ENCODE measurements at places on chromosomes 6 and 20.

DNA sequence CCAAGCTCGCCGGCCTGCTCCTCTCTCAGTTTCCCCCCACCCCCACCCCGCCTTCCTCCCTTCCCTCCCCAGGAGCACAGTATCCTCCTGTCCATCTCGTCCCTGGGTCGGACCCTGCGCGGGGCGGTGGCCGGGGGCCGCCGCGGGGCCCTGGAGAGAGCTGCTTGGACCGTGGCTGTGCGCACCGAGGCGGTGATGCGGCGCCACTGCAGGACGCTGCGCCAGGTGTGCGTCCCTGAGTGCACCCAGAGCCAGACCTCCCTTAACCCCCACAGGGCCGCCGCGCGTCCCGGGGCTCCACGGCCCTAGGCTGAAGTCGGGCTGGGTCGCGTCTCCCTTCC lies 2.2 kb downstream of the C20orf204 start:
- DNase-seq: no peak

- DNase-seq: no peak
Measured at GRCh38 chr20:36217226-36217625, 19.1 kb upstream of the AAR2 start.

GRCh38 chr6:40989204-40990169 lies 49.5 kb downstream of the UNC5CL start:
- DNase-seq: no peak

- DNase-seq: peak; percentile 45
Measured at GRCh38 chr6:43608310-43608763, 20.7 kb downstream of the GTPBP2 start.

- DNase-seq: no peak
Measured at GRCh38 chr6:100614386-100614785, 149.7 kb upstream of the SIM1 start.

DNA sequence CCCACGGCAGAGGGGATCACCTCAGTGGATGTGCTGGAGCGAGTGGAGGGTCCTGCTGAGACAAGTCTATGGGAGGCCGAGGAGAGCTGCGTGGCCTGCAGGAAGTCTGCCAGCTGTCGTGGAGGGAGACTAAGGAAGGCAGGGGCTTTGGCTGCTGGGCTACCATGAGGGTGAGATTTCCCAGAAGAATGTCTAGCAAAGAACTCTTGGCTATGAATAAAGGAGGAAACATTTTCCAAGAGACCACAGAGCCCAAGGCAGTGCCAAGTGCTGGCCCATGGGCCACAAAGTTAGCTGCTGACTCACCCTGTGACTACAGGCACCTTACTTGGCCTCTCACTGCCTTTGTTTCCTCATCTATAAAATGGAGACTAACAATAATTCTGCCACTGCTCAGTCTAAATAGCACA lies 73.4 kb downstream of the PRDM1 start:
- no peak for DNase-seq

- DNase-seq: peak; percentile 31
Measured at GRCh38 chr6:44304282-44305199, 8.6 kb downstream of the AARS2 start.

DNA sequence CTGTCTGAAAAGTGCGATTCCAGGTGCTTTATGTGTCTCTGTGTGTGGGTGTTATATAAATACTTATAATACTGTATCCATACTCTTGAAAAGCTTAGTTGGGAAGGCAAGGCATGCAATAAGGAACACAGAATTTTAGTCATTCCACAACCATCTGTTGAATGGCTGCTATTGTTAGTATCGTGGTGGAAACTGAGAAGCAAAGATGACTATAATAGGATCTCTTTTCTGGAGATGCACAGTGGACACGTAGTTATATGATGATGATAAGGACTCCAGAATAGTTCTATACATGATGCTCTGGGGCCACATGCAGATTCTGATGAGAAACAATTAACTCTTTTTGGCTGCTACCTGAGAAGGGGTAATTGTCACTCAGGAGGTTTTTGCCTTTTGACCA lies 25.2 kb downstream of the ESR1 start:
- DNase-seq: no peak

DNA sequence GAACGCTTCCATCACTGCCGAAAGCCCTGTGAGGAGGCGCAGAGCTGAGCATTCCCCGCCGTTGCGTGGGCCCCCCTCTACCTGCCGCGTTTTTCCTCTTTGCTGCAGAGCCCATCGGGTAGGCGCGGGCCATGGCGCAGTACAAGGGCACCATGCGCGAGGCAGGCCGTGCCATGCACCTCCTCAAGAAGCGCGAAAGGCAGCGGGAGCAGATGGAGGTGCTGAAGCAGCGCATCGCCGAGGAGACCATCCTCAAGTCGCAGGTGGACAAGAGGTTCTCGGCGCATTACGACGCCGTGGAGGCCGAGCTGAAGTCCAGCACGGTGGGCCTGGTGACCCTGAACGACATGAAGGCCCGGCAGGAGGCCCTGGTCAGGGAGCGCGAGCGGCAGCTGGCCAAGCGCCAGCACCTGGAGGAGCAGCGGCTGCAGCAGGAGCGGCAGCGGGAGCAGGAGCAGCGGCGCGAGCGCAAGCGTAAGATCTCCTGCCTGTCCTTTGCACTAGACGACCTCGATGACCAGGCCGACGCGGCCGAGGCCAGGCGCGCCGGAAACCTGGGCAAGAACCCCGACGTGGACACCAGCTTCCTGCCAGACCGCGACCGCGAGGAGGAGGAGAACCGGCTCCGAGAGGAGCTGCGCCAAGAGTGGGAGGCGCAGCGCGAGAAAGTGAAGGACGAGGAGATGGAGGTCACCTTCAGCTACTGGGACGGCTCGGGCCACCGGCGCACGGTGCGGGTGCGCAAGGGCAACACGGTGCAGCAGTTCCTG lies 693 bp downstream of the FAM50B start:
- DNase-seq: peak; percentile 12

DNA sequence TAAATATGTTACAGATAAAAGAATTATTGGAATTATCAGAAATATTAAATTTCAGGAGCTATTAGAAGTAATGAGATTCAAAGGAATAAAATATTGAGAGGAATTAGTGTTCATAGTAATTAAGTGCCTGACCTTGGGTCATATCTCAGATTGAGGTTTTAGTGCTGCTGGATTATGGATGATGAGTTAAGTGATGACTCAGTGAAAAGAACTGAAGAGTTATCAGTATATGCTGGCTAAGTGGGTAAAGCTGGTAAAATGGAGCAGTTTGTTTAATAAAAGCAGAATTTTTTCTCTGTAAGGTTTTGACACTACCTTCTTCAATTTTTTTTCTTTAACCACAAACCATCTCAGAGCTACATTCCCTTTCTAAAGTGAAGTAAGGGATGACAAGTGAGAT lies 206.7 kb downstream of the MANEA start:
- DNase-seq: no peak

DNA sequence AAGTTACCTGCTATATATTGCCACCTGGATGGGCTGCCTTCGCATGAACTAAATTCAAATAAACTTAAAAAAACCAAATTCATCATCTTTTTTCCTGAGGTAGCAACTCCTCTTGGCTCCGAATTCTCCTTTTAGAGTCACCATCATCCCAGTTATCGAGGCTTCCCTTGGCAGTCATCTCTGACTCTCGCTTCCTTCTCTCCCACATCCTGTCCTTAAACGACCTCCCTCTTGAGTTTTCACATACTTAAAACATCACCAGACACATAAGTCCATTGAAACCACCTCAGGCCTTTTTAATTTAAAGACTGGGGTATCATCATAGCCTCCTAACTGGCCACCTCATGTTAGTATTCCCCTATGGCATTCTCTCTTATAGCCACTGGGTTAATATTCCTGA lies 296.1 kb upstream of the FLRT3 start:
- no peak for DNase-seq

GRCh38 chr6:11423072-11423471 lies 114.5 kb upstream of the TMEM170B start:
- no peak for DNase-seq

- no peak for DNase-seq
Measured at GRCh38 chr20:63025534-63026331, 19.0 kb upstream of the BHLHE23 start.

DNA sequence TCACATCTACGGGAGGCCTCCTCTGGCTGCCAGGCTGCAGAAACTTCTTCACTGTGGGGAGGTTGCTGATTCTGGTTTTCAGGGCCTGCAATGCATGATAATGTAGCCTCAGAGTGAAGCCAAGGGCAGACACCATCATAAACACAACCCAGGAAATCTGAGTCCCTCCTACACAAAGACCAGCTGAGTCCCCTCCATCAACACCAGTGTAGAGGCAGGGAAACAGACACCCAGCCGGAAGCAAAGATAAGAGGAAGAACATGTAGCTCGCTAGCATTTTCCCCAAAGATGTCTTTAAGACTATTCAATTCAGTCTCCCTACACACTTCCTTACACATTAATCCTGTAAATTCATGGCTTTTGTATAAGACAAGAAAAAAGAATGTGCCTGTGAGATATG lies 23.6 kb downstream of the GSTA2 start:
- no peak for DNase-seq

DNA sequence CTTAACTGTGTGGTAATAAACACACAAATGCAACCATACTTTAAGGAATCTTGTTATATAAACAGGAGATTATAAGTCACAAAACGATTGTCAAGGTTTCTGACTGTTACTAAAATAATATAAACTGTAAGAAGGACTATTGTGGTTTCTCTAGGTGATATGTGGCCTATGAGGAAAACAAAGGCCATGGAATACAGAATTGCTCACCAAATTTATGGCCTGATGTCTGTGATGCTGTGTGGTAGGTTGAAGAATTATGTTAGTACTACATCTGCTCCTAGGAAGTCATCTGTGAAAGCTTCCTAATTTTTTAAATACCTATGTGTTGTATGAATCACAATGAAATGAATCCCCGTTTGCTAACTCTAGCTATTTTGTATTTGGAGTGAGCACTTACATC lies 875.4 kb upstream of the MAP3K7 start:
- DNase-seq: no peak

DNA sequence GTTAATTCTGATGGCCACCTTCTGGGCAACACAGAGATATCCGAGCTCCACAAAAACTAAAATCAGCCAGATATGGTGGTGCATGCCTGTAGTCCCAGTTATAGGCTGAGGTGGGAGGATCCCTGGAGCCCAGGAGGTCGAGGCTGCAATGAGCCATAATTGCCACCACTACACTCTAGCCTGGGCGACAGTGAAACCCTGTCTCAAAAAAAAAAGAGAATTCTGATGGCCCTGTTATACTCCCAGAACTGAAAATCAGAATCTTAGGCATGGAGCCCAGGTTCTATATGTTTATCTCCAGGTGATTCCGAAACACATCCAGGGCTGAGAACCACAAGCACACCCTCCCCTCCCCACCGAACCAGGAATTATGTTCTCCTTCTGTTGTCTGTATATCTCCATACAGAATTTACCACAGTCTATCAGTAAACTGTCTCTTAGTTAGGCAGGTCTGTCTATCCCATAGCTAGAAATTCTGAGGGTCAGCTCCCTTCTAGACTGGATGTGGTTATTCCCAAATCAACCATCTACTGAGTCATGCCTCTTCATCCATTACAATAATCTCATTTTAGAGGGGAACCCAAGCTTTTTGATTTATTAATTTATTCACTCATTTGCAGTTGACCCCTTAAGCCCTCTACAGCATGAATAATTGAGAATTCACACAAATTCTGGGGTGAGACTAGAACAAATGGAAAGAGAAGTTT lies 24.8 kb upstream of the CCND3 start:
- no peak for DNase-seq

- no peak for DNase-seq
Measured at GRCh38 chr6:47195011-47195650, 114.6 kb downstream of the TNFRSF21 start.

DNA sequence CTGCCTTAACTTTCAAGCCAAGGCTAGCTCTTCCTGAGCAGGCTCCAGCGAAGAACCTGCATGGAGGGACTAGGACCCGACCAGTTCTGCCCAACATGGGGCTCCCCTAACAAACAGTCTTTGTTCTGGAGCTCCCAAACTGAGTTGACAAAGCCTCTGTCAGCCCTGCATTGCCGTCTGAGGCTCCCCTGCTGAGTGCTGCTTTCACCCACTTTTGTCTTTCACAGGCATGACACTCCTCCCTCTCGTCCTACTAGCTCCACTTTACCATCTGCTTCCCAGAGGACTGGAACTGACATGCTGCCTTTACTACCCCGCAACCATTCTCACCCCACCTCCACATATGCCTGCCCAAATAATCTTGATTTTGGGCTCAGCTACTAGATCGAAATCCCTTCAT lies 45.1 kb upstream of the B4GALT5 start:
- DNase-seq: no peak

GRCh38 chr6:94071835-94072234 lies 652.5 kb upstream of the EPHA7 start:
- no peak for DNase-seq

DNA sequence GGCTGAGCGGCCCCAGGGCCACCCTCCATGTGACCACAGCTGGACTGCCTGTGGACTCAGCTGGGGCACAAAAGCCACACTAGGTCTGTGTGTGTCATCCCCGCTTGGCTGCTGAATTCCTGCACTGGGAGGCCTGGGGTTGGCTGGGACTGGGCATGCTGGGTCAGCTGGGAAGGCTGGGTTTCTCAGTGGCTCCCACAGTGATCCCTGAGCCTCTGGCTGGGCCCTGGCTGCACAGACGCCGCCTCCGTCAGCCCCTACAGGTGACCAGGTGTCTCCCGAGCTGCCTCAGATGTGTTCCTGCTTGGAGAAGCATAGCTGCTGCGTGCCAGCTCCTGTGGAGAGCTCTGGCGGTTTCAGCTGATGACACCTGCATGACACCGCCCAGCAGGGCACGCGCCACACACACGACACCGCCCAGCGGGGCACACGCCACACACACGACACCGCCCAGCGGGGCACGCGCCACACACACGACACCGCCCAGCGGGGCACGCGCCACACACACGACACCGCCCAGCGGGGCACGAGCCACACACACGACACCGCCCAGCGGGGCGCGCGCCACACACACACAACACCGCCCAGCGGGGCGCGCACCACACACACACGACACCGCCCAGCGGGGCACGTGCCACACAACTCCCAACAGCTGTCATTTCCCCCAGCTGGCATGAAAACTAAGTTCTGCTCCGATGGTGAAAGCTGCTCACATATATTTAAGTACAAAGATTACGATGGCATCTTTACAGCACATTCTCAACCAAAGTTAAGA lies 88.8 kb downstream of the TAF4 start:
- DNase-seq: no peak

DNA sequence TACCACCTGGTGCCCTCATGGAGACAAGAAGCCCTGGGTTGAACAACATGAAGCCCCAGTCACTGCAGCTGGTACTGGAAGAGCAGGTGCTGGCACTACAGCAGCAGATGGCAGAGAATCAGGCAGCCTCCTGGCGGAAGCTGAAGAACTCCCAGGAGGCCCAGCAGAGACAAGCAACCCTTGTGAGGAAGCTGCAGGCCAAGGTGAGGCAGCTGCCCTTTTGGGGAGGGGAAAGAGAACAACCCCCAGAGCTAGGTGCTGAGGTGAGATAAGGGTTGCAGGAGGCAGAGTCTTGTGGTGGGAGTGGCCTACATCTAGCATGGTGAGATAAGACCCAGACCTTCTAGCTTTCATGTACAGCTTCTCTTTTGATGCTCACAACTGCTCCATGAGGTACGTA lies 7.0 kb downstream of the CEP250 start:
- DNase-seq: no peak
